ENCODE measurements at places on chromosomes 11 and 22.

- DNase-seq, result no peak
Observed at GRCh38 chr22:50621948-50622722, 5.8 kb downstream of the ARSA start.

DNA sequence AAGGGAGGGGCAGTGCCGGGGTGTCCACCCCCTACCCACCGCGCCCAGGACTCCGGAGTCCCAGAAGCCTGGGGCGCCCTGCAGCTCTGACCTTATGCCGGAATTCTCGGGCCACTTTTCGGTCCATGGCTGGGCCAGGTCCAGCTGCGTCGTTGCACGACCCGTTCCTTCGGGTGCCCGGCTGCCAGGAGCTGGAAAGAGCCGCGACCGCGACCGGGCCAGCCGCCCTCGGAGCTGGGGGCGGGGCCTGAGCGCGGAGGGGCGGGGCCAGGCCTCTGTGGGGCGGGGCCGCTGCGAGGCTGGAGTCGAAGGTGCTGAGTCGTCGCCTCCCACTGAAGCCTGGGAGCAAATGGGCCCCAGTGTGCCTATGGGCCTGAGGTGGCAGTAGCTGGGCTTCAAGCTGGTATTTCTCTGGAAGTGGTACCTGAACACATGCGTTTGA is at the start of gene USH1C:
TSS of gene USH1C (minus strand) at position 236 of the 442 bp plus-strand sequence. CDS start at position 127, 109 bp downstream.
- peak; percentile 14 for DNase-seq

GRCh38 chr11:69943506-69943905 is 124.3 kb upstream of the FGF3 start:
- no peak for DNase-seq

- DNase-seq, result no peak
Observed at GRCh38 chr11:1994121-1994520, 3.5 kb downstream of the H19 start.

DNA sequence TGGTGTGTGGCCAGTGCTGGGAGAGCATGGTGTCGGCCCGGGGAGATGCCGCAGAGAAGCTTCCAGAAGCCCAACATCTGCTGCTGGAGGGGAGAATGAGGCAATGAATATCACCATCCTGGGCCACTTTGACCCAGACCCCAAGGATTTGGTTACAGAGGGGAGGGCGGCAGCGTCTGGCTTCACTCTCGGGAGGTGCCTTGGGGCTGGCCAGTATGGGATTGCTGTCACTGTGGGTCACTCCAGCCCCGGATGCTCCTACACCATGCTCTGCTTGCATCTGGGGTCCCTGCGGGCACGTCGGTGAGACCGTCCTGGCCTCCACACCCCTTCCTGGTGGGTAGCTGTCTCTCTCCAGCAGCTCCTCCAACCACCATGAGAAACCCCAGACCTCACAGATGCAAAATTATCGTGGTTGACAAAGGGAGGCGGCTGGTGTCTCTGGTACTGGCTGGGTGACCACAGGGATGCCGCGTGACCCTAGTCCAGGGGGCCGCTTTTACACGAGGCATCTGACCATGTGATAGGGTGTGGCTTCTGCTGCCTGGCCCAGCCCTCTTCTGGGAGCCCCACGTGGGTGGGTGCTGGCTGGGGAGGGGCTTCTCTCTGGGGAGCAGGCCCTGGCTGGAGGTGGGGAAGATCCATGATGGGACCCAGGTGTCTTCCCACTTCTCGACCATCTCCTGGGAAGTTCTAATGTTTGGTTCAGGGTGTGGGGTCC is 5.7 kb downstream of the KCNQ1 start:
- DNase-seq, result no peak

- no peak for DNase-seq
Observed at GRCh38 chr11:102306817-102307726, 10.2 kb upstream of the BIRC3 start.

DNA sequence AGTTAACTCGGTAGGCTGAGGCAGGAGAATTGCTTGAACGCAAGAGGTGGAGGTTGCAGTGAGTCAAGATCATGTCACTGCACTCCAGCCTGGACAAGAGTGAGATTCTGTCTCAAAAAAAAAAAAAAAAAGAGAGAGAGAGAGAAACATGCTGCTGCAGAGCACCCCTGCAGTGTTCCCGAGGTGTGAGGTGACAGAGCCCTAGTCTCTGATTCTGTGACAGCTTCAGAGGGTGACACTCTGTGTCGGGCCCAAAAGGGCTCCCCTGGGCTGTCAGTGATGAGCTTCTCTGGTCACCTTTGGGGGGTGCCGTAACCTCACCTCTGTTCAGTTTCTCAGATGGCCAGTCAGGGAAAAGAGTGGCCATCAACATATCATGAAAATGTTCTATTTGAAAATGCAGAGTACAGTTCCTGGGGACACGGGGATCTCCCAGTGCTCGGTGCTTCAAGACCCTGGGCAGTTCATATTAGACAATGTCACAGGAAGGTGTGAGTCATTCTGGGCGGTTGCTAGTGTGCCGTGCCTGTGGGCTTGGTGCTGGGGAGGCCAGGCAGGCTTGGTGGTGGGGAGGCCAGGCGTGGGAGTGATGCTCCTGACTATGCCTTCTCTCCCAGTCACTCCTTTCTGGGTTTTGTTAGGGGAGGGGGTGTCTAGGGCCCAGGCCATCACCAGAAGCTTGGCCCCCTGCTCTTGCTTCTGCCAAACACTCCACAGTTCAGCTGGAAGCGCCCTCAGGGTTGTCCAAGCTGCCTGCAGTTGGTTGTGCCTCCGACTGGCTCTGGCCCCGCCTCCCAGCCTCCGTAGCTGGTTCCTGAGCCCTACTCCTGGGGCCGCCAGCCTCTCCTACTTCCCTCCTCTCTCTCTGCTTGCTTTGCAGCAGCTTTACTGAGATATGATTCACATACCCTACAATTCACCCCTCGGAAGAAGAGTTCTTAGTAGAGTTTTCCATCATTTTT is 52.5 kb upstream of the CLDN5 start:
- DNase-seq, result peak; percentile 60

GRCh38 chr22:25966448-25966913 is 202.8 kb upstream of the SEZ6L start:
- DNase-seq, result no peak

DNA sequence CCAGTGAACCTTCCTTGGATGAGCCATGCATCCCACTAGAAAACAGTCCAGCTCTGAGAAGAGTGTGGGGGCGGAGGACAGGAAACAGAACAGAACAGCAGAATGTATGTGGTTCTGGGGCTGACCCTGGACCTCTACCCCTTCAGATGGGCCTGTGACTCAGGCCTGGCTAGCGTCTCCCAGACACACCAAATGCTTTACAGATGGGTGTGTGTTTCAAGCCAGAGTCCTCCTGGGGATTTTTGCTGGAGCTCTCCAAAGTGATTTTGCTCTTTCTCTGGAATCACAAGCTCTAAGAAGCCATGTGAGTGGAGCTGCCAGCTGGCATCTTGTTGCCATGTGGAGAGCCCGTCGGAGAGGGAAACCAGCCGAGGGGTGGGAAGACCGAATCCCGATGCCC is 13.2 kb upstream of the C1QTNF4 start:
- no peak for DNase-seq

GRCh38 chr11:75565221-75565814 is 3.3 kb downstream of the SERPINH1 start:
- DNase-seq, result no peak

GRCh38 chr11:130817330-130817944 is 98.8 kb downstream of the SNX19 start:
- DNase-seq, result no peak

DNA sequence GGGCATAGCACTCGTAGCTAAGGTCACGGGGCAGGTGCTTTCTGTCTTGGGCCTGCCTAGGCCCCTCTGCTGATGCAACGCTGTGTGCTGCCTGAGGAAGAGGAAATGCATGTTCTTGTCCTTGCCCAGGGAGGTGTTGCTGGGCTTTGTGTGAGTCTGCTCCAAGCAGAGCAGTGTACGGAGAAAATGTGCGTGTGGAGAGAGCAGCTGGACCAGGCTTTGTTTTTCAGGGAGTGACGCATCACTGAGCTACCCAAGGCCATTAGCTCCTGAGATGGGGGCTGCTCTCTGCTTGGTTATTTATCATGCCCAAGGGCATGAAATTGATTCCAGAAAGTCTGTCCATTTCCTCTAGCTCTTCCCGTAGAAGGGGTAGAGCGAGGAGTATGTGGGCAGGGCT is 82.9 kb upstream of the THY1 start:
- no peak for DNase-seq

- no peak for DNase-seq
Observed at GRCh38 chr11:45094958-45095690, 51.3 kb upstream of the PRDM11 start.

- DNase-seq, result no peak
Observed at GRCh38 chr11:12111549-12112520, 1.4 kb downstream of the MICAL2 start.

GRCh38 chr11:2314136-2314524 is 12.3 kb downstream of the TSPAN32 start:
- no peak for DNase-seq

- no peak for DNase-seq
Observed at GRCh38 chr22:31089160-31090100, 8.3 kb downstream of the SMTN start.

- no peak for DNase-seq
Observed at GRCh38 chr11:31240340-31240904, 129.1 kb downstream of the DCDC1 start.

GRCh38 chr11:68206211-68206610 is 6.9 kb downstream of the KMT5B start:
- no peak for DNase-seq

- no peak for DNase-seq
Observed at GRCh38 chr22:47606426-47606825, 844.0 kb downstream of the TBC1D22A start.

GRCh38 chr22:49269371-49269770 is 558.3 kb downstream of the BRD1 start:
- no peak for DNase-seq

DNA sequence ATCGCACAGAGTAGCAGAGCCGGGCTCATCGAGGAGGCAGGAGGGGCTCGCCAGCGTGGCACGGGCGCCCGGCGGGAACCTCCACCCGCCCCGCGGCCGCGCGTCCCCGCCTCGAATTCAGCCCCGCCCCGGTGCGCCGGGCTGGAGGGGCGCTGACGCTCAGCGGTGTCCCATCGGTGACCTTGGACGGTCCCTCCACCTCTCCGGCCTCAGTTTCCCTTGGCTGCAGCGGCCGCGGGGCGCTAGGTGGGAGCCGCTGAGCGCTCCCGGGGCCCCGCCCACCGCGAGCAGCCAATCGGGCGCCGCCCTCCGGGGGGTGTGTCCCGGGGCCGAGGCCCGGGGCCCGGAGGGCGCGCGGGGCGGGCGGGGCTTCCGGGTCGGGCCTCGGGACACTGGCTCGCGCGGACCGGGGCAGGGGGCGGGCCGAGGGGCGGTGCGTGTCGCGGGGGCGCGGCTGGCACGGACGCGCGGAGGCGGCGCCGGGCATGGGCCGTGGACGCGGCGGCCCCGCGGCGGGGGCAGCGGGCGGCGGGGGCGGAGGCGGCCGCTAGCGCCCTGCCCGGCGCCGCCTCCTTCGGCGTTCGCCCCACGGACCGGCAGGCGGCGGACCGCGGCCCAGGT is at the start of gene PPARA:
TSS of gene PPARA (plus strand) at position 493 of the 621 bp plus-strand sequence. CDS start 47,858 bp downstream, outside the sequence.
- DNase-seq, result peak; percentile 88

GRCh38 chr11:63869683-63870082 is 30.8 kb downstream of the MARK2 start:
- DNase-seq, result no peak

- no peak for DNase-seq
Observed at GRCh38 chr22:30302810-30303138, 13.5 kb upstream of the CASTOR1 start.

- no peak for DNase-seq
Observed at GRCh38 chr11:44765026-44765595, 38.3 kb downstream of the TSPAN18 start.

DNA sequence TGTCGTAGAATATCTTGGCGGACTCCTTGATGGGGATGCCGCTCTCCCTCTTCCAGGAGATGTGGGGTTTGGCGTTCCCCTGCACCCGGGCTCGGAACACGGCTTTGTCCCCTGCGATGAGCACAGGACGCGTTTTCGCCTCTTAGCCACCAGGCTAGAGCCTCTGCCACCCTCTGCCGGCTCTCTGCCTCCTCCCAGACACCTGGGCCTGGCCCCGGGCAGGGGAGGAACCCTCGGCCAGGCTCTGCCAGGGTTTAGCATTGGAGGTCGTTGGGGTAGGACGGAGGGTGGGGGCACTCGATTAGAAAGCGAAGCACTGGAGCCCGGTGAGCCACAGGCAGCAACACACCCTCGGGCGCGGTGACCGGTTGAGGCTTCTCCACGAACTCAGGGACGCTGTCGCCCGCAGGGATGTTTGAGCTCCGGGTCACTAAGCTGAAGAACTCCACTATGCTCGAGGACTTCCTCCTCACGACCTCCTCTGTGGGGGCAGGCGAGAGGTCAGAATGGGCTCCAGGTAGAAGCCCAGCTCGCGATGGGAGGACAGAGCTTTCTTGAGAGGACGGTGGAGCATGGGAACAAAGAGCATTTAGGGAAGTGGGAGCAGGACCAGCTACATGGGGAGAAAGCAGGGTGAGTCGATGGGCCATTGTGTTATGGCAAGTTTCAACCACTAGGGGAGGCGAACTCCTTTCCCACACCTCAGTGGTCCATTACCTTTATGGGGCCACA is 4.3 kb downstream of the IGSF22 start:
- DNase-seq, result no peak

GRCh38 chr22:40220316-40221054 is 42.8 kb downstream of the TNRC6B start:
- DNase-seq, result no peak

GRCh38 chr11:2159536-2160413 is 1.2 kb downstream of the INS start:
- DNase-seq, result no peak
